ENCODE measurements at places on chromosomes 5 and 9.
A peak's percentile ranks its signal among the peaks of the same experiment; 100 is the strongest.

DNA sequence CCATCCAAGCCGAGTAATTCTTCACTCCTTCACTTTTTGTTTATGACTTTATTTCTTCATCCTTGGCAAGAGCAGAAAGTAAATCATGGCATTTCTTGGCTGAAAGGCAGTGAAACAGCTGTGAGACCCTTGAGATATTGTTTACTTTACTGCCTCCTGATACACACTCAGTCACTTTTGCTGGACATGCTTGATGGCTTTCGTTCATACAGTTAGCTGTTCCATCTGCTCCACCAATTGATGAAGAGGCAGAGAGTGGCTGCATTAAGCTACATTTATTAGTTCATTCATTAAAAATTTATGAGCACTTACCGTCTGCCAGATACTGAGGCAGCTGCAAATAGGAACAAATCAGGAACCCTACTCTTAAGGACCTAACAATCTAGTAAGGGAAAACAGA is 184.4 kb upstream of the OR13F1 start:
- no peak for DNase-seq

GRCh38 chr9:123814496-123814895 is 115.4 kb downstream of the DENND1A start:
- no peak for DNase-seq

GRCh38 chr9:33721674-33722358 is 73.5 kb upstream of the PRSS3 start:
- peak; percentile 64 for DNase-seq

- no peak for DNase-seq
These were observed 21.4 kb downstream of the LHFPL2 start for GRCh38 chr5:78627175-78627574.

GRCh38 chr9:128743421-128743820 is 19.5 kb upstream of the ZDHHC12 start:
- DNase-seq = no peak

DNA sequence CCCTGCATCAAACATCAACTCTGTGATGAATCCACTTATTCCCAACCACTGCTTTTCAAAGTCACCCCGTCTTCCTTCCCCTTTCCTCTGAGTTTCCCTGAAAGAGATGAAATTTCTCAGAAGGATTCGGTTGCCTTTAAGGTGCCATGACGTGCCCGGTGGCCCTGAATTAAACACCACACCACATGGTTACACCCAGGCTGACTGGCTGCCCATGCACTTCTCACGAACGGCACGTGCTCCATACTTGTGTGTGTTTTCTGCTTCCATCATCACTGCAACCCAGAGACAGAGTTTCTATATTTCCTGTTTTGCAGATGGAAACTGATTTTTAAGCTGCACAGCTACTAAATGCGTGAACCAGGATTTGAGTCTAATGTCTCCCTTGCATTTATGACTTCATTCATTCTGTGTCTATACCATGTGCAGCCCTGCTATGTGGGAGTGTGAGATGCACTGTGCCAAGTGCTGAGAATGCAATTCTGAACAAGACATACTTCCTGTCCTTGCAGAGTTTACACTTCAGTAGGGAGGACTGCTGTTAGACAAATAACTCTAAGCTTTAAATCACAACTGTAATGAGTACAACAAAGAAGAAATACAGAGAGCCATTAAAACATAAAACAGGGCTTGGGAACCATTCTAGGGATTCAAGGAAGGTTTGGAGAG is 162.9 kb downstream of the NXNL2 start:
- DNase-seq = no peak

- no peak for DNase-seq
These were observed 55.9 kb upstream of the RNU6ATAC start for GRCh38 chr9:134220311-134220710.

DNA sequence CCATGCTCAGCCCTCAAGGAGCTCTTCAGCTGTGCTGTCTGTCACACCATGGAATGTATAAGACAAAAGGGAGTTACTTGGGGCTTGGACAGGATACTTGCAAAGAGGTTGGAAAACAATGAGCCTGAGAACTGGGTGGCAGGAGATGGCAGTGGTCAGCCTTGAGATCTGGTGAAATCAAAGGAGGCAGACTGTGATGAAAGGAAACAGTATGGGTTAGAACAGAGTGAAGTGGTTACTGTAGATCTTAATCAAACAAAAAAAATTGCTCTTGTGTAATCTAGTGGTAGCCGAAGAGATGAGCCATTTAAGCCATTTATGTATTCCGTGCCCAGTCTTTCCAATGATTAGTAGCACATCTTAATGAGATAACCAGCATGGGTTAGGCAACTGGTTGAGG is 142.2 kb downstream of the SV2C start:
- DNase-seq = no peak

DNA sequence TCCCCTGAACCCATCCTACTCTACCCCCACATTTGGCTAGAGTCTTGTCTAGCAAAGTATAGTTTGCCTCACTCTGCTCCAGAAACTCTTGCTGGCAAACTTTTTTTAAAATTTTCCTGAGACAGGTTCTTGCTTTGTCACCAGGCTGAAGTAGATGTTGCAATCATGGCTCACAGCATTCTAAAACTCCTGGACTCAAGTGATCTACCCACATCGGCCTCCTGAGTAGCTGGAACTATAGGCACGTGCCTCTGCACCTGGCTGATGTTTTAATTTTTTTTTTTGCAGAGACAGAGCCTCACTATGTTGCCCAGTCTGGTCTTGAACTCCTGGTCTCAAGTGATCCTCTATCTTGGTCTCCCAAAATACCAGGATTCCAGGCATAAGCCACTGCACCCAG is 175.8 kb upstream of the FBXL17 start:
- DNase-seq = no peak

GRCh38 chr9:35277628-35278359 is 116.0 kb downstream of the UNC13B start:
- peak; percentile 71 for DNase-seq

GRCh38 chr9:98457726-98458370 is 202.4 kb upstream of the TBC1D2 start:
- DNase-seq = no peak

DNA sequence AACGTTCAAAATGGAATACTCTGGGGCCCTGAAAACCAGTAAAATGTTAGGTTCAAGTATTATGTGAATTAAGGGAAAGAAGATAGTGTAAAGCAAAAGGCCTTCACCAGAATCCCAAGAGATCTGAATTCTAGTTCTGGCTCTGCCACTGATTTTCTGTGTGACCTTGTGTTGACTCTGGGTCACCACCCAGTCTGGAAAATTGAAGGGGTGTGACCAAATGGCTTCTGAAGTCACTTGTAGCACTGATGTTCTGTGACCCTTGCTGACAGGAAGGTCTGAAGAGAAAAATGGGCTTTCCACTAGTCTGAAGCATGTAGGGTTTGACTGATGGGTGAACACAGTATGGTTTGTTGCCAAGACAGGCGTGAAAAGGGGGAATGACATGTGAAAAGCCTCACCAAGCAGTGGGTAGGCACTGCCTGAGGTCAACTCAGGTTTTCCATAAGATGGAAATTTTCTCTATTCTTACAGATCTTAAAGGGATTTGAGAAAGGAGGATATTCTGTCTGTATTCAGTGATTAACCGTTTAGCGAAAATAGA is 33.1 kb downstream of the ANP32B start:
- no peak for DNase-seq

GRCh38 chr5:143445776-143446175 is 42.3 kb upstream of the NR3C1 start:
- no peak for DNase-seq

GRCh38 chr5:150661086-150661485 is at the start of gene MYOZ3:
Gene MYOZ3, plus strand, starts transcription at chr5:150661251. Its CDS starts 1,691 bp downstream, at chr5:150662942.
- DNase-seq = no peak

GRCh38 chr9:77582525-77582924 is 65.6 kb downstream of the GNA14 start:
- no peak for DNase-seq

DNA sequence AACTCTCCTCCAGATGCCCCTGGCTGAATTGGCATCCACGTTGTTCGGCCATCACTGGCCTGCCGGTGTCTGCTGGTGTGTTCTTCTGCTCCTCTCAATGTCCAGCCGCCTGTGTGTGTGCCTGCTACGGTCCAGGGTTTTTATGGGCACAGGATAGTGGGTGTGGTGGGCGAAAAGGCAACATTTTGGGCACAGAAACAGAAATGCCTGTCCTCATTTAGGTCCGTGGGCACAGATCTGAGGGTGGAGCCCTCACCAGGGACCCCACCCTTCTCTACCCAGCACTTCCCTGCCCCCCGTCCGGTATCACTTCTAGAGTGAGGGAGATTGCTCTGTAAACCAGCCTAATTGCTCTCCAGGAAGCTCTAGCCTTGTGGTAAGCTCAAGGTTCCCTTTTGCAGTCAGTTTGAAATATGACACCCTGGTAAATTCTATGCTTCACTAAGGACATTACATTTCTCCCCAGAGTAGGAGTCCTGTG is 410.1 kb downstream of the MAT2B start:
- peak; percentile 24 for DNase-seq

DNA sequence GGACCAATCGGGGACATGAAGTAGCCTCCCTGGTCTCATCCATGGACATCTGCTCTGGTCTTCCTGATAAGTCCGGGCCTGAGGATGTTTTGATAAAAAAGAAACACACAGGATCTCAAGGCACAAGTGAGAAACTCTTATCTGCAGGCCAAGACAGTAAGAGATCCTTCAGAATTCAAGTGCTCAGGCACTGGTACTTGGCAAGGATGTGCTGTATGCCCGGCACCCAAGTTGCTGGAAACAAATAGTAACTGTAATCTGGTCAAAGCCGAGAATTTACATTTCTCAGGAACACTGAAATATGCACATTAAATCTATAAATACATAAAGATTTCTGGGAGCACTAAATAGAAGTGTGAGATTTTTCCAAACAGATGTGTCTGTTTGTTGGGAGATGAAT is 165.7 kb downstream of the SPOCK1 start:
- no peak for DNase-seq

DNA sequence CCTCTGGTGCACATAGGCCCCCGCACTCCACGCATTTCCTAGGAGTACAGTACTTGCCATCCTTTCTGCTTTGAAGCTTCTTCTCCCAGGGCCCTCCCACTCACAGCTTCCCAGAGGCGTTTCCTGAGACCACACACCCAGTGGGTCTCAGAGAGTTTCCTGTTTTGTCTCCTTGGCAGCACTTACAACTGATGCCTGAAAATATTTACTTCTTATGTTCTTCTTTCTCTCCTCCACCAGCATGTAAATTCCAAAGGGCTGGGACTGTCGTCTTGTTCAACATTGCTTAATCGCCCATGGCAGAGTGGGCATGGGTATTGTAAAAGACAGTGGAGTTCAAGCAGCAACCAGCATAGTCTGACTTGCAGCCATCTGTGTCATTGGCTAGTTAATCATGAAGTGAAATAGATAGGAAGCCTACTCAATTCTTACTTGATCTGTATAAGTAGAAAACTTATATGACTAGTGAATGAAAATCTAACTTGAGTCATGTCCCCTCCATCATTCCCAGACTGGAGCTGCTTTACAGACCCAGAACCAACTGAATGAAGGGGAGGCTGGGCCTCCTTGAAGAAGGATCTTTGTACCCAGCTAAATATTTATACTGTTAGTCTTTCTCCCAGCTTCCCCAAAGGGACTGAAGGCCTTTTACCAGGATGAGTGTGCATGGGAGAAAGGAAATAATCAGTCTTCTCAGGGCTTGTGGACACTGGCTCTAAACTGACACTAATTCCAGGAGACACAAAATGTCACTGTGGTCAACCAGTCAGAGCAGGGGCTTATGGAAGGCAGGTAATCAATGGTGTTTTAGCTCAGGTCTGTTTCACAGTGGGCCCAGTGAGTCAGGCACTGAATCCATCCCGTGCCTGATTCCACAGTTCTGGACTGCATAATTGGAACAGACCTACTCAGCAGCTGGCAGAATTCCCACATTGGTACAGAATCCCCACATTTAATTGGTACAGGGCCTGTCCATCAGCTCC is 116.4 kb downstream of the SV2C start:
- no peak for DNase-seq

DNA sequence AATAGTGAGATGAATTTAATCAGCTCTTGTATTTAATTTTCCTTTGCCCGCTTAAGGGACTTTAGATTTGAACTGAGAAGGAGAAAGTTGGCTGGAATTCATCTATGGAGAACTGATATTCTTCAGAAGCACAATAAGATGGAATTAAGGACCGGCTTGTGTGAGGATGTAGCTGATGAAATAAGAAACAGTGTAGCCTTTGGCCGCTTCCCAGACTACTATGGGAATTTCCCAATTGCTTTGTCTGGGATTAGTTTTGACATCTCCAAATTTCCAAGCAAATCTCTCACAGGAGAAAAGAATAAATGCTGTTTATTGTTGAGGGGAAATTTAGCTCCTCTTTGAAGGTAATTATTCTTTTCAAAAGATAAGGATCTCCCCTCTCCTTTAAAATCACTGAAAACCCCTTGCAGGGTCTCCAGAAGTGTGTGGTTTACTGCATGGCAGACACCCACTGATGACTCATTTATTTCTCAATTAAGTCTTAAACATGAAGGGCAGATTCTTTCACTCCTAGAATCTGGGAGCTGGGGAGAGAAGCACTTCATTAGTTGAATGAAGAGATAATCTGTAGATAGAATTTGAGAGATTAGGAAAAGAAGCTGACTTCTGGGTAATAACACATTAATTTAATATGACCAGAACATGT is 606.5 kb upstream of the ADAMTS16 start:
- DNase-seq = no peak

DNA sequence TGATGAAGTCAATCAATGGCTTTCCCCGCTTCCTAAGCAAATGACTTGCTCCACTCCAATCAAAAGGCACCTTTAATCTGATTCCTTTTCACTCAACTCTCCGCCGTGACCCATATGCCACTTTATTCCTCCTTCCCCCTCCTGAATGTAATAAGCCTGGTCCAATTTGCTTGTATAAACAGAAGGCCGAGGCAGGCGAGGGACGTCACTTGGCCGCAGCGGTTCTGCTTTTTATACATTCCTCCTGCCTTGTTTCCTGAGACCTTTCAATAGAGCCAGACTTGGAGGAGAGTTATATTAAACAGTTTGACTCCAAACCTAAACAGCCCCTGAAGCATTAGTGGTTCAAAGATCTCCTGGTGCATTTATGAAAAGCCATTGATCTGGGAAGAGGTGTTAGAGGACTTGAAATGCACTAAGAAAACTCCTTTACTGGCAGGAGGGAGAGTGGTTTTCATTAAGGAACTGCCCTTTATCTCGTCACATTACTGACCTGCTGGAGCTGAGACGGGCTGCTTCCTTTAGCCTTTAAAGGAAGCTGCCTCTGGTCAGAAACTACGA is 273.4 kb downstream of the SLIT3 start:
- DNase-seq = no peak

GRCh38 chr9:21455320-21455719 is 15.1 kb downstream of the IFNA1 start:
- peak; percentile 50 for DNase-seq

GRCh38 chr5:24368115-24368514 is 276.7 kb downstream of the CDH10 start:
- DNase-seq = no peak

DNA sequence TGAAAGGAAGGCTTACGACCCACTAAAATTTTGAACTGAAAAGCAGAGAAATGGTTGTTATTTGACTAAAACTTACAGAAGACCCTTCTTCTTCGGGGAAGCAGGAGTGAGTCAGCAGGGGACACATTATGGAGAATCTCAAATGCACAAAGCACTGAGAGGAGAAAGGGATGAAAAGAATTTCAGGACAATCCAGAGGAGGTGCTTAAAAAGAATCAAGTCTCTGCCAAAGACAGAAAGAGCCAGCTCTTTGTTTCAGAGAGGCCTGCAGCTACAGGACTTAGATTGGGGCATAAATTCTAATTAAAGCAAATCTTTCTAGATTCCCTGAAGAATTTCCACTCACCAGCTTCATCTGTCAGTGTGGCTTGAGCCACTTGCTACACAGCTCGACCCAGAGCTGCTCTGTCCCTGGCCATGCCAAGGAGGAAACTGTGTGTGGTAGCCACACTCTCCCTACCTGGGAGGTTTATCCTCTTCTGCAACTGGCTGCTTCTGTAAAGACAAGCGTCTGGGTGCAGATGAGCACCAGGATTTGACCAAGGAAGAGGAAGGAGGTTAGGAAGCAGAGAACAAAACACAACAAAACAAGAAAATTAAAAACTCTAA is 89.9 kb downstream of the SEMA5A start:
- DNase-seq = no peak

All from globus pallidus (tissue), 1 donor.